ENCODE measurements at places on chromosomes 11 and 22.

DNA sequence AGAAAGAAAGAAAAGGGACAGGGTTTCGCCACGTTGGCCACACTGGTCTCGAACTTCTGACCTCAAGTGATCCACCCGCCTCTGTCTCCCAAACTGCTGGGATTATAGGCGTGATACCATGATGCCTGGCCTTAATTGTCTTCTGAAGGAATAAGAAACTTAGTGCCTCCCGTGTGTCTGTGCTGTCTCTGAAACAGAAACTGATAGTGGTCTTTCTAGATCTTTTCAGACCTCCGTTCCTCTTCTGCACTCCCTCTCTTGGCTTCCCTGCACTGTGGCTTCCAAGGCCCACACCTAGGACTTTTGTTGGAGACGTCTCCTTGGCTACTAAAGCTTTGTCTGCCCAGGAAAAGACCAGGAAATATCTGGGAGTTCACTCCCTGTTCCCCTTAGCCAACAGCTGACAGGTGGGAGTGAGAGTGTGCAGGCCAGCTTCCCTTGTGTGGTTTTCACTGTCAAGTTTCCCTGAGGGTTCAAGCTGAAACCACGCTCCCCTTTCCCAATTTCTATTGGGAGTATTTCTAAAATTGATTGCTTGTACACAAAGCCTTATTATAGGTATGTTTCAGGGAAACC is 10.1 kb upstream of the HTR3B start:
- DNase-seq = no peak

DNA sequence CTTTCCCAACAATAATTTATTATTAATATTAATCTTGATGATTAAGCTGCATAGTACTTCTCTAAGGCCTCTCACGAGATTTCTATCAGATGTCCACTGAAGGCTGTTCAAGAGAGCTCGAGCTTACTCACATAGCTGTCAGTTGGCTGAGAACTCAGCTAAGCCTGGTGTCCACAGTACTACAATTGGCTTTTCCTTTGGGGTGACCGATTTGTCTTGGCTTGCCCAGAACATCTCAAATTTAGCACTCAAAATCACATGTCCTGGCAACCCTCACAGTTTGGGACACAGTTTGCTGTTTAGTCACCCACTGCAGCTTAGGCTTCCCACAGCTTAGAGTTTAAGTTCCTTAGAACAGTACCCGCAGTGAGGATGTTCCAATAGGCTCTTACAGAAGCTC is 96.5 kb downstream of the LUZP2 start:
- no peak for DNase-seq

DNA sequence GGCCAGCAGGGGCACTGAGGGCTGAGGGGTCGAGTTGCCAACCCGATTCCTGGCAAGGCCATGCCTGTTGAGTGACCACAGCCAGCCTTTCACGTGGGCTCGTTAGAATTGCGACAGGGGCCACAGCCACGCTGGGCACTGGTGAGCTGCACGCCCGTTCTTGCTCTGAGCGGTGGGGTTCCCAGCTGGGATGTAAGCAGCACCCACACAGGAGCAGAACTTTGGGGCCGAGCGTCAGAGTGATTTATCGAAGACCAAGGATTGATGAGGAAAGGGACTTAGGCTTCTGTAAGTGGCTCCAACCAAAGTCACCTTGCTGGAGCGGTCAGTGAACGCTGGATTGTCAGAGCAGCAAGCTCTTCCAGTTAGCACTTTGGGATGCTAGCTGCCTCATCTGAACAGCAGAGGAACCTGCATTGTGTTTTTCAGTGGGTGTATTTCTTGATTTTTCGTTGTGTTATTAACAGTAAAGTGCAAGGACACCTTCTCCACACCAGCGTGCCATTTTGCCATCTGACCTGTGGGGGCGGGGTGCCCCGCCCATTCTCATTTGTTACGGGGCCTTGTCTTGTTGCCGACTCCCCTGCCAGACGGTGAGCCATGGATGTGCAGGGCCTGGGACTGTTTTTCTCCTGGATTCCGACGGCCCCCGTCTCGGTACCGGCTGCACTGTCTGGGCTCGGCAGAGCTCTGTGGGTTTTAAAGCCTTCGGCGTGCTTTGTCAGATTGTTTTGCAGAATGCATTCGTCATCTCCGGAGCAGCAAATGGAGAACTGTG is 202.5 kb downstream of the TBC1D22A start:
- no peak for DNase-seq

- no peak for DNase-seq
Measured at GRCh38 chr11:96054870-96055705, 131.2 kb upstream of the MTMR2 start.

DNA sequence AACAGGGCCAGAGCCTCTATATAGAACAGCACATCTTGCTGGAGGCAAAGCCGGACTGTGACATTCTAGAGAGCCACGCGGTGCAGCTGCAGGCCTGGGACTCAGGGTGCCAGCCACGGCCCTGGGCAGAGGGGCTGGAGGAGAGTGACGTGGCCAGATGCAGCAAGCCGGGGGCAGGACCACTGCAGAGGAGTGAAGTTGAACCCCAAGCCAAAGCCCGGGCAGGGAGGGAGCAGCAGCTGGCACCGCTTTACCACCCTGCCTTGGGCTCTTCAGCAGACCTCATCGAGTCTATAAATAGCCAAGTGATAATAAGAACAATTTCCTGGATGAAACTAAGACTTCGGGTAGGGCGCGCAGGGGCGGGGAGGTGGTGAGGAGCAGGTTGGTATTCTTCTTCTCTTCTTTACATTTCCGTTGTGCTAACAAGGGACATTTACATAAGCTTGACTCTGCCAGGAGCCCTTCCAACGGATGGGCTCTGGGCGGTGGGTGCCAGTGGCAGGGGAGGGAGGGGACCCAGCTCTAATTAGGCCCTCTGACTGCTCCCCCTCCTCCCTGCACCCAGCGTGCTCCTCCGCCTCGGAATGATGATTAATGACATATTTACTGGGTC is 110.2 kb downstream of the ST3GAL4 start:
- DNase-seq = no peak
